HepG2 (cell line): ENCODE measurements at places on chromosomes 2 and 18.

- DNase-seq: no peak
- no peaks in the 10 kb centered on the region for H3K27me3 ChIP-seq
- H3K4me1 ChIP-seq: peaks cover 8% of the 10 kb centered on the region; the same call in 1 of the 2 replicates
- H3K4me3 ChIP-seq: no peak overlapping the region
- H3K27ac ChIP-seq: no peak overlapping the region
Measured at GRCh38 chr2:9462313-9462712, 12.0 kb upstream of the IAH1 start.

GRCh38 chr18:3405713-3406112, 44.3 kb upstream of the TGIF1 start:
- no peaks in the 10 kb centered on the region for H3K4me1 ChIP-seq
- no peak overlapping the region for H3K27ac ChIP-seq
- no peak for DNase-seq
- H3K4me3 ChIP-seq: no peak overlapping the region
- no peaks in the 10 kb centered on the region for H3K36me3 ChIP-seq

- DNase-seq: no peak
- H3K27me3 ChIP-seq: peaks cover 23% of the 10 kb centered on the region; the same call in 2 of the 3 replicates
- no peak overlapping the region for H3K27ac ChIP-seq
- H3K36me3 ChIP-seq: no peaks in the 10 kb centered on the region
- no peaks in the 10 kb centered on the region for H3K4me1 ChIP-seq
- no peak overlapping the region for H3K4me3 ChIP-seq
Measured at GRCh38 chr2:148582679-148583511, 61.7 kb upstream of the EPC2 start.

GRCh38 chr2:238203973-238204683, 633 bp upstream of the ILKAP start:
- H3K4me1 ChIP-seq: peaks cover 39% of the 10 kb centered on the region
- H3K27me3 ChIP-seq: peaks cover 2% of the 10 kb centered on the region; the same call in 1 of the 2 replicates
- H3K4me3 ChIP-seq: peak overlapping the region; percentile 51
- DNase-seq: no peak

- DNase-seq: no peak
- no peak overlapping the region for H3K27ac ChIP-seq
- H3K4me3 ChIP-seq: no peak overlapping the region
Measured at GRCh38 chr2:33168922-33169321, 222.2 kb downstream of the LTBP1 start.

- 0 out of 3 replicates have a peak, but pooled peaks cover 3% of the 10 kb centered on the region for H3K36me3 ChIP-seq
- no peak overlapping the region for H3K4me3 ChIP-seq
- H3K27ac ChIP-seq: no peak overlapping the region
- no peaks in the 10 kb centered on the region for H3K27me3 ChIP-seq
- H3K4me1 ChIP-seq: peaks cover 48% of the 10 kb centered on the region
Measured at GRCh38 chr18:35049111-35050027, 8.2 kb downstream of the MAPRE2 start.

DNA sequence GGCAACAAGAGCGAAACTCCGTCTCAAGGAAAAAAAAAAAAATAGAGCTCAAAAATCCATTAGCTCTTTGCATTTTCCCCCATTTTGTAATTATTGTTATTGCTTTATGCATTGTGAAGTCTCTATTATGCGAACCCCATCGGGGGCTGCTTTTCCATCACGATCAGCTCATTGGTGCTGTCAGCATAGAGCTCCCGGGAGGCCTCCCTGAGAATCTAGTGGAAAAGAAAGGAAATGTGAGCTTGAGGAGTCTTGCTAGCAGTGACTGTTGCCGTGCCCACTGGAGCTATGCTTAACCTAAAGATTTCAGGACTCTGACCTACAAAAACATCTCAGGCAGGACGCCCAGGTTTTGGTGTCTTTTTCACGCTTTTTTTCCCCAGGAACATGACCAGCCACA, 102.6 kb upstream of the NDUFV2 start:
- no peaks in the 10 kb centered on the region; the same call in 2 of the 3 replicates for H3K27me3 ChIP-seq
- no peak for DNase-seq
- no peaks in the 10 kb centered on the region for H3K36me3 ChIP-seq

- no peaks in the 10 kb centered on the region for H3K4me1 ChIP-seq
- H3K4me3 ChIP-seq: no peak overlapping the region
- H3K27me3 ChIP-seq: no peaks in the 10 kb centered on the region
- H3K36me3 ChIP-seq: no peaks in the 10 kb centered on the region
Measured at GRCh38 chr2:135183822-135184221, 131.7 kb downstream of the RAB3GAP1 start.
